ENCODE measurements at places on chromosomes 2 and 18.

DNA sequence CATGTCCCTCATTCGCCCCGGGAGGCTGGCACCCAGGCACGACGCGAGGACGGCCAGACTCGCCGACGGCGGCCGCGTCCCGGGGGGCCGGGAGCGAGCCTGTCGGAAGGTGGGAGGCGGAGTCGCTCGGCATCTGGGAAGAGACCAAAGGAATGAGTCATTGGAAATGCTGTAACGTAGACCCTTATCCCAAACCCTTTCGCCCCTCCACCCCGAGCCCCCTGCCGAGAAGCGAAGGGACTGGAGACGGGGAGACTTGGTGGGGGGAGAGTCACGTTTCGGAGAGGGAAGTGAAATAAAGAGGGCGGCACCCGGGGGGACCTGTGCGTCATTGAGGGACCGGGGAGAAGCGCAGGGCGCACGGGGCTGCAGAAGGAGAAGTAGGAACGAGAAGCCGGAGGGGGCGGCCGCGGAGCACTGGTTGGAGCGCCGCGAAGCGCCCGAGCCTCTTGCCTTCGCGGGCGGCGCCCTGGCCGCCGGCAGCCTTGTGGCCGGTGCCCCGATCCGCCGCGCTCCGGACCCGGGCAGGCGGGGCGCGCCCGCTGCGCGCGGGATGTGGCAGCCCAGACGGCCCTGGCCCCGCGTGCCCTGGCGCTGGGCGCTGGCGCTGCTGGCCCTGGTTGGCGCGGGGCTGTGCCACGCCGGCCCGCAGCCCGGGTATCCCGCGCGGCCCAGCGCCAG is at the start of gene EMILIN2:
EMILIN2 (plus strand) TSS at position 371 of the 681 bp plus-strand sequence; CDS start at position 554, 183 bp downstream.
- DNase-seq: peak; percentile 98

DNA sequence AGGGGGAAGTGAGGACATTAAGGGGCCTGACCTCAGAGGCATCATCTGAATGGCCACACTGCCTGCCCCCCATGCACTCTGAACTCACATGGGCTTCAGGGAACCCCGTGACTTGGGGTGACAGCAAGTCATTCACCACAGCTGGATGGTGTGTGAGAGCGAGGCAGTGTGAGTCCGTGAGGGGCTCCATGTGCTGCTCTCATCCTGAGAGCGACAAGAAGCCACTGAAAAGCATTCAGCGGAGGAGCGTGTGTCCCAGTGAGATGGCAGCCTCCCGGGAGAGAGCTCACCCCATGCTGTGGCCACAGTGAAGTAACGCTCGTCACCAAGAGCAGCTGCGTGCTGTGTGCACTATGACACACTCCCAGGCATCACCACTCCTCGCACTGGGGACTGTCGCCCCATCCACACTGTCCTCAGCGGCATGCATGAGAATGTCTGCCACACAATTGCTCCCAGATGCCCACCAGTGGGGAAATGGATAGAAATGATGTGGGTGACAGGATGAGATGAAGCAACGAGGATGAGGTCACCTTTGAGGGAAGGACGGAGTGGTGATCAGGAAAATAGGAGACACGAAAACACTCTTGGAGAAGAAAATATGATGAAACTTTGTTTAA is 213.0 kb upstream of the RAB6C start:
- no peak for DNase-seq

GRCh38 chr2:62424899-62425298 is 81.1 kb downstream of the TMEM17 start:
- no peak for DNase-seq

- no peak for DNase-seq
Measured at GRCh38 chr2:2464094-2464493, 133.0 kb upstream of the MYT1L start.

- no peak for DNase-seq
Measured at GRCh38 chr18:48035556-48035860, 105.0 kb upstream of the SMAD2 start.

DNA sequence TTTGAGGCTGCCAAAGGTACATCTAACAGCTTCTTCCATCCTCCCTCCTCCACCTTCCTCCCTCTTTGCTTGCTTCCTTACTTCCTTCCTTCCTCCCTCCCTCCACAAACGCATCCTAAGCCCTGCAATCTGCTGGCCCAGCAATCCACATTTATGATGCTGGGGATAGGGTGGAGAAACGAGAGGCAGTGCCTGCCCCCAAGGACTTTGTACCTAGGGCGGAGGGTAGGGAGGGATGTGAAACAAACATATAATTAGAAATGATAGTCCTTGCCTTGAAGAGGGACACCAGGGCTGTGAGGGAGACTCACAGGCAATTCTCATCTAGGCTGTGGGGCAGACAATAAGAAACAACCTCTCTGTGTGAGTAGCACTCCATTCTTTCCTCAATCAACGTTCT is 188.3 kb downstream of the ANKRD30B start:
- DNase-seq: no peak

DNA sequence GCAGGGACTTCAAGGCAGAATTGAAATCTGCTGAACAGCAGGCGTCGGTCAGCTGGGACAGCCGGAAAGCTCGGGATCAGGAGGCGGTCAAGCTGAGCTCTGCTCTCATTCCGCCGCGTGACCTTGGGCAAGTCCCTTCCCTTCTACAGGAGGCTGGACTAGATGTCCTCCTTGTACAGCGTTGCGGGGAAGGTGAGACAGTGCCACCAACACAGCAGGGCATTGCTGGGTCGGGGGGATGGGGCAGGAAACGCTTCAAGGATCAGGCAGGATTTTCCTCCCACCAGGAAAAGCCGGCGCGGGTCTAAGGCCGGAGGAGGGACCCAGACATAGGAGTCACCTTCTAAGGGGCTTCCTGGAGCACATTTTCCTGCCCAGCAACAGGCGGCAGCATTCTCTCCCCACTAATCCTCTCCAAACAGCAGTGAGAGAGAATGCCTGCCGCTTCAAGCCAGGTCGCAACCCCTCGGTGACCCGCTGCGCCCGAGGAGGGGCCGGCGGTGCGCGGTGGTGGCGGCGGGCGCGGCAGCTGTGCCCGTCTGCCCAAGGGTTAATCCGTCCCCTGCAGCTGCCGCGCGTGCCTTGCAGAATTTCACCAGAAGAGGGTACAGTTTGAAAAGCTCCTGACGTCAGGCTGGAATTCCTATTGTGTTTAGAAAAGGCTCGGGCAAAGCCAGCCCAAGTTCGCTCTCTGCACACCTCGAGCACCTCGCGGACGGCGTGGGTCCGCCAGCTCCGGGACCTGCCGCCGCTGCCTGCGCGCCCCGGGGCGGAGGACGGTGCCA is at the start of gene KCNF1:
KCNF1 (plus strand) TSS at position 644 of the 785 bp plus-strand sequence. CDS start 493 bp downstream, outside the sequence.
- peak; percentile 32 for DNase-seq

DNA sequence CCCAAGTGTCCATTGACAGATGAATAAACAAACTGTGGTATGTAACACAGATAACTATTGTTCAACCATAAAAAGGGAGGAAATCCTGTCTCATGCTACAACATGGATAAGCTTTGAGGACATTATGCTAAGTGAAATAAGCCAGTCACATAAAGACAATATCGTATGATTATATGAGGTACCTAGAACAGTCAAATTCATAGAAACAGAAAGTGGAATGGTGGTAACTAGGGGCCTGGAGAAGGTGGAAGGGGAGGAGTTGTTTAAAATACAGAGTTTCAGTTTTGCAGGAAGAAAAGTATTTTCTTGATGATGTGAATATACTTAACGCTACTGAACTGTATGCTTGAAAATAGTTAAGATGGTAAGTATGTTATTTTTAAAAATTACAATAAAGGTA is 304.6 kb upstream of the CXCR4 start:
- no peak for DNase-seq

GRCh38 chr2:3626118-3626811 is 31.4 kb downstream of the COLEC11 start:
- DNase-seq: no peak

DNA sequence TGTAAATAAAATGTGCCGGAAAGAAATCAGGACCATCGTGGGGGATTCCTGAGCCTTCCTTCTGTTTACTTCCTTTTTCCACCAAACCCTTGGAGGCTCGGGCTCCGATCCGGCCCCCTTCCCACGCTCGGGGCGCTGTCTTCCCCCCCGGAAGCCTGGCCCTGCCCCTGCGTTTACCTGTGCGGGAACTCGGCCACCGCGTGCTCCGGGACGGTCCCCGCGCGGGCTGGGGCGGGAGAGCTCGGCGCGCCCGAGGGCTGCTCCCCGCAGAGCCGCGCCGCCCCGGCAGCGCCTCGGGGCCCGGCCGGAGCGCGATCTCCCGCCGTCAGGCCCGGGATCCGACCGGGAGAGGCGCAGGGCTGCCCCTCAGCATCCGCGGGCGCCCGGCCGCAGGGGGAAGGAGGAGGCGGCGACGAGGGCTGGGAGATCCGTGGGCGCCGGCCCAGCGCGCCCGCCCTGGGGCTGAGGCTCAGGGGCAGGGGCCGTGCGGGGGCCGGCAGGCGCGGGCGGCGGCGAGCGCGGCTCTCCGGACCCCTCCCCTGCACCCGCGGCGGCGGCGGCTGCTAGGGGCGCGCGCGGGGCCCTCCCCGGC is 435 bp downstream of the ADCY3 start:
- peak; percentile 41 for DNase-seq

DNA sequence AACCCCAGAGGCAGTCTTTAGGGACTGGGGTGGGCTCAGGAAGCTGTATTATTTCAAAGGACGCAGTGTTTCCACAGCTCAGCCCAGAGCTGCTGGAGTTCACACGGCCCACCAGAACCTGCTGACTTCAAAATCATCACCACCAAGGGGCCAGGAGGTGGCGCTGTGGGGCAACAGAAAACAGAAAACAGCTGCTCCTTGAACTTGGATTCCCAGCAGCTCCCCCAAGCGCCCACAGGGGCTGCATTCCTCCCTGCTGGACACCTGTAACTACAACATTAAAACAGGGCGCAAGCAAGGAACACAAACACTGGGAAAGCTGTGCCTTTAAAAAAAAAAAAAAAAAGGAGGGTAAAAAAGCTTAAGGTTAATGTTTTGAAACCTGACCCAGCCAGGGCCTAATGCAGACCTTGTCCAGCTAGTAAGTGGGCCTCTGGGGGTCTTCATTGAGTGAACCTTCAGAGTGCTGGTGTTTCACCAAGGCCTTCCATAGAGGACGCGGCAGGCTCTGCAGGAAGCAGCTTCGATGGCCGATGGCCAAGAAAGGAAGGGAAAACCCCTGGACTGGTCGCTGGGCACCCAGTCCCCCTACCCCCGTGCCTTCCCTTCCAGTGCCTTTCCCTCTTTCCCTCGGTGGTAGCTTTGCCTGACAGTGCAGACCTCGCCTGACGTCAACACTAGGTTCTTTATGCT is 25.9 kb downstream of the MLPH start:
- peak; percentile 85 for DNase-seq

DNA sequence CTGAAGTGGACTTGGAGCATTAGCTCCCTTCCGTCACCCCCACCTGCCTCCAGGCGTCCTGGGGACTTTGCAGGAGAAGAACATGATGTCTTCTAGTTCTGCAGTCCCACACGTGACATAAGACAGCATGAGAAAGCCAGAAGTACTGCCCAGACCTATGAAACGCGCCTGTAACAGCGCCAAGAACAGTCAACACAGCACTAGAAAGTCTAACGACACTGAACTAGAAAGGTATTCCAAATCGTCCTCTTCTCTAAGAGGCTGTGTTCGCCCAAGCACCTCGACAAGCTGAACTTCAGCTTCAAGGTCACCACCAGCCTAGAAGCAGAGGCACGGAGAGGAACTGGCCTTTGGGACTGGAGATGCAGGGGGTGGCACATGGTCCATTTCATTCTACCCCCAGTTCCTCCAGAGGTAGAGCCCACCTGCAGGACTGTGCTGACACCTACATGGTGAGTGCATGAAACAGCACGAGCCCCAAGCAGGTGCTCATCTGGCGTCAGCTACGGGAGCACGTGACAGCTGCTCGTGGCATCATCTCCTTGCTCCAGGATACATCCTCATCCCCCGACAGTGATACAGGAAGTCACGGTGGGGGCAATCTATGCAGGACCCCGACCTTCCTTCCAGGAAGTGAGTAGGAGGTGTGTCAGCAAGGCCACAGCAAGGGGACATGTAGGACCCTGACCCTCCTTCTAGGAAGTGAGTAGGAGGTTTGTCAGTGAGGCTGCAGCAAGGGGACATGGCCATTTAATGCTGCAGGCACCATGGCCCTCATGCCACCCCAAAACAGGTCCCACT is 3.7 kb downstream of the HDAC4 start:
- no peak for DNase-seq

GRCh38 chr2:172279813-172280212 is 147.6 kb upstream of the ITGA6 start:
- no peak for DNase-seq

- no peak for DNase-seq
Measured at GRCh38 chr18:40864846-40865245, 1090.2 kb upstream of the PIK3C3 start.

- no peak for DNase-seq
Measured at GRCh38 chr2:12636837-12637581, 79.7 kb upstream of the TRIB2 start.

GRCh38 chr2:63861220-63861822 is 19.6 kb downstream of the UGP2 start:
- DNase-seq: peak; percentile 77

DNA sequence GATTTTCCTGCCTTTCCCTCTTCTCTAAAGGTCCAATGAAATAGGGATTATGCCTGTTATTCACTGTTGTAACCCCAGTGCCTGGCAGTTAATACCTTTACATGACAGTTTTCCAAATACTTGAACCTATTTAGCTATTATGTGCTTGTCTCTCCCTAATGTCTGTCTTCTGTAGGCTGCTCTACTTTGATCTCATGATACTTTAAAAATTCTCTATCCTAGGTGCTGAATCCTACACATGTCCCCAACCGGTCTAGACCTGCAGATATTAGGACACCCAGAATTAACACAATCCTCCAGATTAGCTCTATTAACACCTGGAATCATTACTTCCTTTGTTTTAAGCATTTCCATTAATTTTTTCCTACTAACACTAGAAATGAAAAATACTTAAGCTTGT is 7.3 kb downstream of the CEBPZ start:
- DNase-seq: no peak

- no peak for DNase-seq
Measured at GRCh38 chr2:7270011-7270431, 352.8 kb downstream of the RNF144A start.

DNA sequence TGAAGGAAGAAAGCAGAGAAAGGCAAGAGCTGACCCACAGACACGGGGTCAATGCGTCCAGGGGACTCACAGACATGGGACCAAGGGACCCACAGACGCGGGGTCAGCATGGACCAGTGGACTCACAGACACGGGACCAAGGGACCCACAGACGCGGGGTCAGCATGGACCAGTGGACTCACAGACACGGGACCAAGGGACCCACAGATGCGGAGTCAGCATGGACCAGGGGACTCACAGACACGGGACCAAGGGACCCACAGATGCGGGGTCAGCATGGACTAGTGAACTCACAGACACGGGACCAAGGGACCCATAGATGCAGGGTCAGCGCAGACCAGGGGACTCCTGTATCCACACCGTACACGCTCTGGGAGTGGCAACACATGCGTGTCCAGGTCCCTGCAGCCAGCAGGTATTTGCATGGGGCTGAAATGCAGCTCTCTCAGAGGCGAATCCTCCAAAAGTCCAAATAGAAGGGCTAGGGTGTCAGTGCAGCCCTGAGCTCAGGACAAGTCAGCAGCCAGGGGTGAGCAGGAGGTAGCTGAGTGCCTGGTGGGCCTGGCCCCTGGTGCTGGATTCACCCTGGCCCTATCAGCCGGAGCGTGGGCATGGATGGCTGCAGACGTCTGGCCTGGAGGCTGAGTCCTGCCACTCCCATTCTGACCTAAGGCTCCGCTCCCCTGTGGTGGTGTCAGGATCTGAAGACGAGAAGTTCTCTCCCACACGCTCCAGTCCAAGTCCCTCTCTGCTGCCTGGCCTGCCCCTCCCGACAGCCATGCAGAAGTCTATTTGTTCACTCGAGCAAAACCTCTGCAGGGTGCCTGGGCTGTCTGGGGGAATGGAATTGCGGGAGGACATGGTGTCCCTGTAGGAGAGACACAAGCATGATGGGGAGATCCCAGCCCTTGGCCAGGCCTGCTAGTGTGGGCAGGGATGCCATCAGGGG is 28.5 kb downstream of the TMEM18 start:
- DNase-seq: no peak

GRCh38 chr18:60196836-60197606 is 175.6 kb downstream of the MC4R start:
- no peak for DNase-seq

Measured in suppressor macrophage treated with lipopolysaccharide for 4 hours (primary cell).